ENCODE measurements at places on chromosomes 5 and 9.

DNA sequence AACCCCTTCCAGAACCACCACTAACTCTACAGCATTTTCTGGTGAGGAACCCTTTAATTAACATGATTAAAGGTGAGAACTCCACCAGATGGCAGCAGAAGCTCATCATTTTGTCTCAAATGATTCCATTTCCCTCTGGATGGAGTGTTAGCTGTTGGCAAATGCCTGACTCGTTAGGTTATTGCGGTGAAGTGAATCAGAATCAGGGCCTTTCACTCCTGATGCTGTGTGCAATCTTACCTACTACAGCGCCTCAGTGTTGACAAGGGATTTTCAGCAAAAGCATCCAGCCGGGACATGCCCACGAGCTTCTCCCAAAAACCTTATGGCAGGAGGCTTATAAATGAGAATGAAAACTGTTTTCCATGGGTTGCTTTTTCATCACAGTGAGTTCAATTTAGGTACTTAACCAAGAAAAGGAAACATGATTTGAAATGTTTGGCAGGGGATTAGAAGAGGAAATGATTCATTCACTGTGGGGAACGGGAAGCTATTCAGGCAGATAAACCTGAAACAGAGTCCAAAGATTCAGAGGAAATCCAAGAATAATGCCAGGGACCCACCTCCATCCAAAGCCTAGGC, 48.0 kb upstream of the CAST start:
- DNase-seq = no peak

- no peak for DNase-seq
These were observed 261.9 kb upstream of the NR4A3 start for GRCh38 chr9:99559776-99560175.

DNA sequence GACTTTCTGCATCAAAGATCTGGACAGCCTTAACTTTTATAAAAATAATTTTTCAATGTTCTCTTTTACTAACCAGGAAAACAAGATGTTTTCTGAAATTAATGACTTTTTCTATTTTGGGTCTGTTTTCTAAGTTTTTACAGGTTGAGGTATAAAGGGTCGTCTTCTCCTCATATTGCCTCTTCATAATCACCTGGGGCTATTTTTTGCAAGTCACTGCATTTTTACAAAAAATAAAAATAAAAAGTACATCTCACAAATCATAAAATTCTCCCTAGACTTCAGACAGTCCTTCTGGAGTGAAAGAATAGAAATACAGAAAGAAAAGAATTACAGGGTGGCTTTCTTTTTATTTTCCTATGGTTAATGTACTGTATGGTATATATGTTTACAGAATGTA, 168.5 kb downstream of the PALM2AKAP2 start:
- no peak for DNase-seq

DNA sequence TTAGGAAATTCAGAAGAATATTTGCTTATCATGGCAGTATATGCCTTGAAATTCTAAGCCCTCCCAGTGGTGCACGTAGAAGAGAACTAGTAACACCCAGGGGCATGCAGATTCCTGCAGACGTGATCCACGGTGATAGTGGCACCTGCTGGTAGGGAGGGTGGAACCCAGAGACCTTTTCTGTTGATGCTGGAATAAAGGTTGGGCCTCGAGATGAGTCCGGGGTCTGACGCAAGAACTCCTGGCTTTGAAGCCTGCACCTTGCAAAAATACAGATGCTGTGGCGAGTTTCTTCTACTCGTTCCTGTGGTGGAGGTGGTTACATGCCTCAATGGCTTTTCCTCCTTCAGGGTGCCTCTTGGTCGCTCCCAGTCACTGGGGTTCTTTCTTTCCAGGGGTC, 39.5 kb upstream of the PHF2 start:
- DNase-seq = no peak

GRCh38 chr5:72598401-72599064, 91.3 kb upstream of the ZNF366 start:
- no peak for DNase-seq

DNA sequence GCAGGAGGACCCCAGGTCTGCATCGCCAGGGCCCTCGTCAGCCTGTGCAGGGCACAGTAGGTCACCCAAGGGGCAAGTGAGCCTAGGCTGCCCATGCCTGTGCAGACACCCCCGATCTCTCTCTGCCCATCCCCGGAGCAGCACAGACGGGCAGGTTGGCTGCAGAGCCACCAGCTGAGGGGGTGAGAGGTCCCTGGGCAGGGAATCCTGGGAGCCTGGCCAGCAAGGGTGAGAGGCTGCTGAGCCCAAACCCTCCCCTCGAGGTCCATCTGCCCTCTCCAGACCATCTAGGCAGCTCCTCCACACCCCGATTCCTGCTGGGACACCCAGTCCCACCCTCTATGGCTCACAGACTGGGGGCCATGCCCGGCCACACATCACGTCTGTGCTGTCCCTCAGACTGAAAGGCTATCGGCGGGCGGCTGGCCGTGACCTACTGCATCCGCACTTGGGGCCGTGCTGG, 2.8 kb upstream of the DPP7 start:
- no peak for DNase-seq

GRCh38 chr9:91177081-91177480, 184.6 kb downstream of the AUH start:
- DNase-seq = no peak

- DNase-seq = no peak
These were observed 19.4 kb downstream of the ENTREP1 start for GRCh38 chr9:69344459-69344858.

DNA sequence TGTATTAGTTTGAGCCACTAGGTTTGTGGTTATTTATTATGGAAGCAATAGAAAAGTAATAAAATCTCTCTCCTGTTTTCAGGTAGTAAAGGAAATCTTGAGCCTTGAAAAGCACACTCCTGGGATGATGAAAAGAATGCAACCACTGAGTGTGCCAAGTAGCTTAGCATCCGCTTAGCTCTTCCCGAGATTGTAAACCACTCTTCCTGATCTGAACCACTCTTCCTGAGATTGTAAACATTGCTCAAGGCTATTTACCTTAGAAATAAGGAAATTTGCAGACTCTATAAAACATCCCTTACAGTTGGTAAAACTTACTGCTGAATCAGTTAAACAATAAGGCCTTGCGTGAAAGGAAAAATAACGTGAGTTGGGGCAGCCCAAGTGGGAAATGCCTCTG, 17.4 kb upstream of the IL33 start:
- DNase-seq = no peak

GRCh38 chr9:134591082-134591571, 50.5 kb upstream of the COL5A1 start:
- no peak for DNase-seq

- DNase-seq = no peak
These were observed 42.6 kb upstream of the NAA35 start for GRCh38 chr9:85898332-85898731.

- no peak for DNase-seq
These were observed 494.6 kb downstream of the GADD45G start for GRCh38 chr9:90099262-90099963.

GRCh38 chr5:168106008-168106761, 185.3 kb upstream of the WWC1 start:
- DNase-seq = no peak

GRCh38 chr5:113050721-113051382, 74.3 kb downstream of the DCP2 start:
- no peak for DNase-seq

DNA sequence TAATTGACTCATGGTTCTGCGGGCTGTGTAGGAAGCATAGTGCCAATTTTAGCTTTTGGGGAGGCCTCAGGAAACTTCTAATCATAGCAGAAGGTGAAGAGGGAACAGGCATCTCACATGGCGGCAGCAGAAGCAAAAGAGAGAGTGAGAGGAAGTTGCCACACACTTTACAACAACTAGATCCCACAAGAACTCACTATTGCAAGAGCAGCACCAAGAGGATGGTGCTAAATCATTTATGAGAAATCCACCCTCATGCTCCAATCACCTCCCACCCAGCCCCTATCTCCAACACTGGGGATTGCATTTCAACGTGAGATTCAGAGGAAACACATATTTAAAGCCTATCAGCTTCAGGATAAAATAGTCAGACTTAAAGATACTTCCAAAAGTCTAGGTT, 36.1 kb upstream of the LPAR1 start:
- DNase-seq = no peak

GRCh38 chr9:107386396-107386795, 103.2 kb downstream of the KLF4 start:
- DNase-seq = no peak

All from GM12892 (cell line).